Esophagus squamous epithelium (tissue), 5 donors: ENCODE measurements at places on chromosomes 3 and 15.

- no peak for DNase-seq
Measured at GRCh38 chr3:175911937-175912336, 1052.8 kb downstream of the NAALADL2 start.

DNA sequence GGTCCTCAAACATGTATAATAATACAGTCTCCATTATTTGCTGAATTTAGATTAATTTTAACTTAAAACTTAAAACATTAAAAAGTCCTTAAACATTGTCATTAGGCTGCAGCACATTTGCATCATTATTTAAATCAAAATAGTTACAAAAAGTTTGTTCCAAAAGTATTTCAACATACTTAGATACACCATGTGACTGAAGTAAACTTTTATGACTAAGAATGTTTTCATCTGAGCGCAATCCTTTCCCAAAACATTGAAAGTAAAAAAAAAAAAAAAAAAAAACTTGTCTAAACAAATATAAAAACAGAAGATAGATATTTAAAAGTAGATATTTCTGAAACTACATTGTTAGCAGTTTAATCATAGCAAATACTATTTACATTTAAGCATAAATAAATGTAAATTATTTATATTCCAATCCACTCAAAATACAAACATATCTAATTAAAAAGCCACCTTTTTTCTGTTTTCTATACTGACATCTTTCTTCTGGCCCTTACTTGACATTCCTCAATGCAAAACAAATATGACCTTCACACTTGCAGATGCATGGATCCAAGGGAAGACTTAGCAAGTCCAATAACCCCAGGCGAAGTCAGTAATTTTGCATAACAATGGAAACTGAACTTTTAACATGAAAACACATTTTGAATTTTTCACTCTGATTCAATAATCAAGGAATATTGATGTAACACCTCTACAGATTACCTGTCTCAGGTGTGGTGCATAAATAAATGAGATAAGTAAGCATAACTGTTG, 10.3 kb downstream of the FAM227B start:
- no peak for DNase-seq

- no peak for DNase-seq
Measured at GRCh38 chr3:80238152-80238551, 470.4 kb upstream of the ROBO1 start.

DNA sequence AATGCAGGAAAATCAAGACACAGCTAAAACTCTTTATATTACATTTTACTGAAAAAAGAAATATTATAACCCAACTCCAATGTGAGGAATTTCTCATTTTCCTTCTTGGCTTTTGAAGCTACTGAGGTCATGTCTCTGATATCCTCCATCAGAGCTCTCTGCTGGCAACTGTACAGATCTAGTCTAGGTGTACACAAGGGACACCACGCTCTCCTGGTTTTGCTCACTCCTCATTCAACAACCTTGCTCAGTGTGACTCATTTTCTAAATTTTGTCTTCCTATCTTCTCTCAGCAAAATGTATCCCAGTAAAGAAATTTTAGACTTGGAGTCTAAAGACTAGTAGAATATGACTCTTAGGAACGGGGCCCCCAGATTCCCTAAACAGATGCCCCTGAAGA, 144.3 kb downstream of the KCNMB2 start:
- DNase-seq: no peak

DNA sequence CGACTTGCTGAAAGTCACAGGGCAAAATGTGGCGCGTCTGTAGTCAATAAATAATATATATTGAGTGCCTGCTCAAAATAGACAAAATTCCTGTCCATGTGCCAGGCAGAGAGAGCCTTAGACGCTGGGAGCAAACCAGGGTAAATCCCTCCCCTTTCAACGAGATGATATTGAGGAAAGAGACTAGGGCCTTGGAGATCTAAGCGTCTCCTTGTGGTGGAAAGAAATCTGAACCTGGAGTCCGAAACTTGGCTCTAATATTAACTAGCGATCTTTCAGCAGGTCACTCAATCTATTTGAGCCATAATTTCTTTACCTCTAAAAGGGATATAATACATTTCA, 348 bp upstream of the DPP8 start:
- DNase-seq: no peak

DNA sequence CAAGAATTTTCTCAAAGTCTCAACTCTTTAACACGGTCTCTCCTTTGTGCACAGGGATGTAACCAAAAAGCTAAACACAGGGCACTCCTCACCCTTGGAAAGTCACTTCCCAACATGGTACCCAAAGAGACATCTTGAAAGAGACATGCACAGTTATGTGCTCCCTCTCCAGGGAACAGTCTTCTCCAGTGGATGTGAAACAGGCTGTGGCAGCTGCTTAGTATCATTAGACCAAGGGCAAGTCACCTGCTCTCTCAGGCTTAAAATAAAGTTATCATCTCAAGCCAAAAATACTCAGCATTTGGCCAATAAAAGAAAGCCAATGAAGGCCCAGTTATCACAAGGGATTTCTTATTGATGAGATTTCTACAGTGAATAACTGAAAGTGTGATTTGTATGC, 128.3 kb downstream of the WDR76 start:
- no peak for DNase-seq

- no peak for DNase-seq
Measured at GRCh38 chr3:55160241-55160983, 232.6 kb upstream of the LRTM1 start.

DNA sequence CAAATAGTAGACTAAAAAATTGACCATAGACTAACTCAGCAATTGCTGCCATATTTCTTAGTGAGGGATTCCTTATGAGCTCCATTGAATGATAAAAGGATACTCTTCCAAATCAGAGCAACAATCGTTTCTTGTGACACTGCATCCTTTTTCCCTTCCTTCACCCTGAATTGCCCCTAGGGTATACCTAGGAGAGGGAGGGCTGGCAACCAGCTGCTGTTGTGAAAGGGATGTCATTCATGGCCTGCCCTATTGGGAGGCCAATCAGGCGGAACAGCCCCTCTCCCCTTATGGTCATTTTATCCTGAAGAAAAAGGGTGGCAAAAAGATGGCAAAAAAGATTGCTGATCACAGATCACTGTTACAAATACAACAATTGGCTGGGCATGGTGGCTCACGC, 26.3 kb downstream of the B3GNT5 start:
- DNase-seq: no peak

GRCh38 chr3:4719046-4719501, 225.9 kb downstream of the ITPR1 start:
- DNase-seq: no peak

- DNase-seq: no peak
Measured at GRCh38 chr3:179227349-179227748, 23.6 kb downstream of the KCNMB3 start.

DNA sequence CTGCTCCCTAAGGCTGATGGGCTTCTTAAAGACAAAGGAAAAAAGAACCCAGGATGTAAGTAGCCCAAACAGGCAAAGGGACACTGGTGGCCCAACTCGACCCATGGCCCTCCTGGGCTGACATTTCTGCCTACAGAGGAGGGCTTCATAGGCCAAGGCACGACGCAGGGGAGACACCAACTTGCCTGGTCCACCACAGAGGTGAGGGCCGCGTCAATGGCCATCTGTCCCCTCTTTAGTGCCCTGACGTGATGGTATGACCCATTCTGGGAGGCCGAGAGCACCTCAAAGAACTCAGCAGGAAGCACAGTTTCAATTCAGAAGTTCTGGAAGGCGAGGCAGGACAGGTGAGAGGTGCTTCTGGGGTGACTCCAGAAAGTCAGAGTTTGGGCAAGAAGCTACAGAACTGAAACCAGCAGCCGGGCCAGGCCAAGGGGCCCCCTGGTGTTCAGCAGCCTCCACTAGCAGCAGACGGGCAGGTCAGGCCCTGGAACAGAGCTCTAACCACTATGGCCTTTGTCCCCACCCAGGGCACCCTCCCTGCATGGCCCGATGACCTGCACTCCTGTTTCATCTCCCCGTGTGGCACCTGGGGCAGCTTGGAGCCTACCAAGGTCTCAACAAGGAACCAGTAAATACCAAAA, 45.1 kb downstream of the HMCES start:
- DNase-seq: no peak

DNA sequence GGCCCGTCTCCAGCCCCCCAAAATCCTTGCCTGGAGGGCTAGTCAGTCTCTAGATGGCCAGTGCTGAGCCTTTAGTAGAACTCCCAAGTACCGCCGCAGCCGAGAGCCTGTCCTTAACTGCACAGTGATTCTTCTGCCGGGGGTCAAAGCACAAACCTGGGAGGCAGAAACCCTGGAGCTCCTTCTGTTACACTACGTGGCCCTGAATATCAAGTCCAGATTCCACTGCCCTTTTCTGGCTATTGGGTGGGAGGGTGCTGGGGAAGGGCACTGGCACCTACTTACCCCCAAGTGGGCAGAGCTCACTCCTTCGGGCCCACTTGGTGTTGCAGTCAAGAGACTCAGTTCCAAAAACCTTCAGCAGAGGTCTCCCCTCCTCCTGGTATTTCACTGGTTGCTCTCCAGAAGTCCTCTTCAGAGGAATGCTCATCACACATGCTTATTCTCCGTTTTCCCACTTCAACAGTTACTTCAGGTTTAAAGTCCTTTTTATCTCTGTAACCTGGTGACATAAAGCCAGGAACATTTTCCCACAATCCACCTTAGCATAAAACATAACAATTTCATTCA, 10.8 kb downstream of the PDHB start:
- DNase-seq: no peak

- DNase-seq: no peak
Measured at GRCh38 chr3:85288257-85288656, 329.5 kb downstream of the CADM2 start.

DNA sequence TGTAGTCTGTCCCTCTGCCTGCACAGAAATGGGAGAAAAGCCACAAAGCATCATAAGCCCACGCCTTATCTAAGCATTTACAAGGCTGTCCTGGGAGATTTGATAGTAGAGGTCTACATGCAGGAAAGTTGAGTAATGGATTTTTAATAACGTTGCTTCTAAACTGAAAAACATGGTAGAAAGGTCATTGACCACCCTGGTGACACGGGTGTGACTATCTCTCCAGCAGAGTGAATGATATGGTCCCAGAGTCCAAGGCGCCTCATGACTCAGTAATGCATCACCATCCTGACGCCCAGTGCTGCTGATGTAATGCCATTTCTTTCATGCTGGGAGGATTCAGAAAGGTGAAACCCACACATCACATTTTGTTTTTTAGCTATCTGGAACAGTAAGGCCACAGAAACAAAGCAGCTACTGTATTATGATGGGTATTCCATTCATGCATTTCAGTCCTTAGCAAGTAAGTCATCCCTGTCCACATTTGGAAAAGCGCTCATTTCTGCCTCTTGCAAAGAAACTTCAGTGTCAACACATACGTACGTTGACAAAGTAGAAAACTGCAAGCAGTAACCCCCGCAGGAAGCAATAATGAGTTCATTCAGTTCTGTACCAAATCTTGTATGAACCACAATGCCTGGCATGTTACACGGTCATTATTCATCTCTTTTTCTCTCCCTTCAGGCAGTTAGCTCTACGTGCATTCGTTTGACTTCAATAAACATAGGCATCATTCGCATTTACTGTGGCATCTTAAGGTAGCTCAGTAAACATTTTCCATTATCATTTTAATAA, 483.5 kb downstream of the GABRG3 start:
- DNase-seq: no peak

DNA sequence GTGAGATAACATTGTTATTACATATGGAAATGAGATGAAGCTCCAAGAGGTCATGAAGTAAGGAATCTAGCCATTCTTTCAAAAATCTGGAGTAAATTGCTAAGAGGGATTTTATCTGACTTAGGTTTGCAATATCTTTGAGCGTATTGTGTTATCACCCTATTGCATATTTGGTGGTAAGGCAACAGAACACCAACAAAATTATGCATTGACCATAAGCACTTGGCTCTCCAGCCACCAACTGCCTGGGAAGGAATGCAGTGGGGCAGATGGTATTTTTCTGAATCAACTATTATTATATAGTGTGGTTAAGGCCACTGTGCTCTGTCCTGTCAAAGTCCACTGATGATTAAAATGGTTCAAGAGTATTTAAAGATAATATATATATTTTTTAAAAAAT, 287.9 kb upstream of the SEMA6D start:
- DNase-seq: no peak

DNA sequence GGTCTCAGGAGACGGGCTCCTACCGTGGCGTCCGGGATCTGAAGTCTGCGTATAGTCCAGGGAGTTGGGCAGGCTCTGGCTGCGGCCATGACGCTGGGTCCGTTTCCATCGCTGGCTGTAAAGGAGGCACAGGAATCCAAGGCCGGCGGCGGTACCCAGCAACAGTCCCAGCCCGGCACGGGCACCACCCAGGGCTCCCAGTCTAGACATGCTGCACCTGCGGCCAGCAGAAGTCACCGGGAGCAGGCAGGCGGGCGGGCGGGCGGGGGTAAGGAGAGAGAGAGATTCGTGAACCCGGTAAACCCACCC, 526 bp downstream of the RMDN3 start:
- no peak for DNase-seq

- DNase-seq: no peak
Measured at GRCh38 chr3:147426931-147427330, 17.8 kb downstream of the ZIC1 start.

DNA sequence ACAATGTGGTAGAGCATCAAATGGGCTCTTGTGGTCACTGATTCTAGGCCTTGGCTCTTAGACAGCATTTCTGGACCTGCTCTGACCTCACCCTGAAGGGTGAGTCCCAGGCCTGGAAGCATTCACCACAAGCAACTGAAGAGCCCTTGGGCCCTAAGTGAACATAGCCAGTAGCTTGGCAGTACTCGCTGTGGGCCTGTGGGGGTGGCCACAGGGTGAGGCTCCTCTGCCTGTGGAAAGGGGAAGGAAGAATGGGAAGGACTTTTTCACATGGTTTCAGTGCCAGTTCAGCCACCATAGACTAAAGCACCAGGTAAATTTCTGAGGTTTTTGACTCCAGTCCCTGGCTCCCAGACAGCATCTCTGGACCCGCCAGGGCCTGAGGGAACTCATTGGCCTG, 5.1 kb upstream of the ZSCAN2 start:
- DNase-seq: no peak

DNA sequence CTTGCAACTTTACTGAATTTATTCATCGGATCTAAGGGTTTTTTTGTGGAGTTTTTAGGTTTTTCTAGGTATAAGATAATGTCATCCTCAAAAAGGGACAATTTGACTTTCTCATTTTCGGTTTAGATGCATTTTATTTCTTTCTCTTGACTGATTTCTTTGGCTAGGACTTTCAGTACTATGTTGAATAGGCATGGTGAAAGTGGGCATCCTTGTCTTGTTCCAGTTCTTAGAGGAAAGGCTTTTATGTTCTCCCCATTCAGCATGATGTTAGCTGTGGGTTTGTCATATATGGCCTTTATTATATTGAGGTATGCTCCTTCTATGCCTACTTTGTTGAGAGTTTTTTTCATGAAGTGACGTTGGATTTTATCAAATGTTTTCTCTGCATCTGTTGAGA, 106.7 kb downstream of the FAM43A start:
- no peak for DNase-seq

DNA sequence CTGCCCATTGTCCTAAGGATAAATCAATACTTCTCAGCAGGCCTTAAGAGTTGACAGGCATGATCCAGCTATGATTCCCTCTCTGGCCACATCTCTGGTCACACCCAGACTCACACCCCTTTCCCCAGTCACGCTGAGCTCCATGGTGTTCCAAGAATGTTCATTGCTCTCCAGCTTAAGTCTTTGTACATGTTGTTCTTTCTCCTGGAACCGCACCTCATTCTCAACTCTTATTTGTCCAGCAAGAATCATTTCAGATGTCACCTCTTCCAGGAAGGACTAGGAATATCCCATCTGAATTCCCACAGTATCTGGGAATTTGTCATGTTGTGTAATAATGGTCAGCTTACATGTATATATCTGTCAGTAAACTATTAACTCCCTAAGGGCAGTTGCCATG, 118.3 kb upstream of the GALNT15 start:
- DNase-seq: no peak
